ENCODE measurements at places on chromosomes 3 and 15.

GRCh38 chr15:40293905-40294895 lies 11.3 kb upstream of the ANKRD63 start:
- DNase-seq, result no peak

GRCh38 chr15:88284318-88284998 lies 27.9 kb upstream of the NTRK3 start:
- DNase-seq, result no peak

GRCh38 chr15:96031426-96032110 lies 298.9 kb upstream of the NR2F2 start:
- DNase-seq, result no peak

DNA sequence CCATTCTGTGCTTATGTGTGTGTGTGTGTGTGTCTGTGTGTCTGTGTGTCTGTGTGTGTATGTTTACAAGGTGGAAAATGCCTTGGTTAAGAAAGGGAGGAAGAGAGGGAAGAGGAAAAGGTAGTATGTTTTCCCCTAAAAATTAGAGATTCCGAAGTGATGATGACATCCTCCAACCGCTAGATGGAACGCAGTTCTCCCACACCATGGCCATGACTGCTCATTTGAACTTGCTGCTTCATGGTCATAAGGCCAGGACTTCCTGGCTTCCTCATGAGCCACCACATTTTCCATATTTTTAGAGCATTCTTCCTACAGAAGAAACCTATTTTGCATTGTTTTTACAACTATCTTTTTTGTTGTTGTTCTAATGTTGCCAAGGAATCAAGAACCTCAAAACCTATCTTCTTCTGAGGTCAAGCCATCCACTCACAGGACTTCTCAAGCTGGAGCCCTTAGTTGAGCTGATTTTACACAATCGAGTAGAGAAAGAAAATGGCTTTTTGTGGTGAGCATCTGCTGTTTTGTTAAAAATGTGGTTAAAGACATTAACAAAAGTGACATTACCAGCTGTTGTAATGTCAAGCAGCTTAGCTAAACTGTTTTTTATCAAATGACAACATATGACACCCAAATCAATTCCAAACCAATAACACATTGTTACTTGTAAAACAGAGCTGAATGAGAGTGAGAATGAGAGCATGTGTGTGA lies 1091.0 kb downstream of the FHIT start:
- DNase-seq, result no peak

DNA sequence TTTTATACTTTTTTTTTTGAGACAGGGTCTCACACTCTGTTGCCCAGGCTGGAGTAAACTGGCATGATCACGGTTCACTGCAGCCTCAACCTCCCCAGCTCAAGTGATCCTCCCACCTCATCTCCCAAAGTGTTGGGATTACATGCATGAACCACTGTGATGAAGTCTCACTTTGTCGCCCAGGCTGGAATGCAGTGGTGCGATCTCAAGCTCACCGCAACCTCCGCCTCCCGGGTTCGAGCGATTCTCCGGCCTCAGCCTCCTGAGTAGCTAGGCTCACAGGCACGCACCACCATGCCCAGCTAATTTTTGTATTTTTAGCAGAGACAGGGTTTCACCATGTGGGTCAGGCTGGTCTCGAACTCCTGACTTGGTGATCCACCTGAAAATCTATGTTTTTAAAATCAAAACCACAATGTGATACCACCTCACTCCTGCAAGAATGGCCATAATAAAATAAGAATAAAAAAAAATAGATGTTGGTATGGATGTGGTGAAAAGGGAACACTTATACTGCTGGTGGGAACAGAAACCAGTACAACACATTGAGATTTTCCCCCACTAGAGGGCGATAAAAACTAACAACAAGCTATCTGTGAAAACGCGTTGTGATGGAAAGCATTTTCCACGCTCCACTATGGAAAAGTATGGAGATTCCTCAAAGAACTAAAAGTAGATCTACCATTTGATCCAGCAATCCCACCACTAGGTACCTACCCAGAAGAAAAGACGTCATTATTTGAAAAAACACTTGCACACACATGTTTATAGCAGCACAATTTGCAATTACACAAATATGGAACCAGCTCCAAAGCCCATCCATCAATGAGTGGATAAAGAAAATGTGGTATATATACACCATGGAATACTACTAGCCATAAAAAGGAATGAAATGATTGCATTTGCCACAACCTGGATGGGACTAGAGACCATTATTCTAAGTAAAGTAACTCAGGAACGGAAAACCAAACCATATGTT lies 26.8 kb upstream of the OCA2 start:
- DNase-seq, result no peak

GRCh38 chr3:124563376-124563775 lies 166.9 kb upstream of the UMPS start:
- no peak for DNase-seq

DNA sequence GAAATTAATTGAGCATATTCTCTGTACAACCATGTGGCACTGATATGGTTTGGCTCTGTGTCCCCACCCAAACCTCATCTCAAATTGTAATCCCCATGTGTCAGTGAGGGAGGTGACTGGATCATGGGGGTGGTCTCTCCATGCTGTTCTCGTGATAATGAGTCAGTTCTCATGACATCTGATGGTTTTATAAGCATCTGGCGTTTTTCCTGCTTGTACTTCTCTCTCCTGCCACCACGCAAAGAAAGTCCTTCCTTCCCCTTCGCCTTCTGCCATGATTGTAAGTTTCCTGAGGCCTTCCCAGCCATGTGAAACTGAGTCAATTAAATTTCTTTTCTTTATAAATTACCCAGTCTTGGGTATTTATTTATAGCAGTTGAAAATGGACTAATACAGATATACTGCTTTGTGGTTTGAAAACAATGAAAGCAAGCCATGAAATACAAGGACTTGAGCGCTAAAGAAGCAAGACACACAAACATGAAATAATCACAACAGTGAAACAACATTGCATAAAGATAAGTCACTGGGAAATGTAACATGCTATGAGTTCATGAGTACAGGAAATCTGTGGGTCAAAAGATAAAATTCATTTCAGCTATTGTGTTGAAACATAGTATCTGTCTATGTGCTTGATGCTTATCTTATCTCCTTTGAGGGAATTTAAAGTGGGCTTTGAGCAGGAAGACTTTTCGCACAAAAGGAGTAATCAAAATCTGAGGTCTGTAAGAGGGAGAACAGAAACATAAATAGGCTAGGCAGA lies 288.7 kb downstream of the GBE1 start:
- no peak for DNase-seq

Measured in NCI-H446 treated with DMSO at 0.1 percent for 48 hours (cell line).